ENCODE measurements at places on chromosomes 4 and X.

GRCh38 chrX:127888767-127889166, 163.4 kb downstream of the ACTRT1 start:
- DNase-seq, result no peak

DNA sequence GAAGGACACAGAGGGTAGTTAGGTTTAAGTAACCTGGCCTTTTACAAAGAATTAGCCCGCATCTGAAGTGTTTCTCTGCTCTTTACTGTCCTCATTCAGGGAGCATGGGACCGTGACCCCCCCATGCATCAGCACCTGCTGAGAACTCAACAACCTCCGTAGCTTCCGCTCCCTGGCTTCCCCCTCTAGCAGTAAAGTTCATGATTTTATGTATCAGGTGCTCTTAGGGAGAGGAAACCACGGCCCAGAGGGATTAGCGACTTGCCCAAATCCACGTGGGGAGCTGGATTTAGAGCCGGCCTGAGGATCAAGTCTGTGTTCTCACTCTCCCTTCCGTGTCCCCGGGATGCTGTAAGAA, 284.6 kb upstream of the GATB start:
- DNase-seq, result no peak

DNA sequence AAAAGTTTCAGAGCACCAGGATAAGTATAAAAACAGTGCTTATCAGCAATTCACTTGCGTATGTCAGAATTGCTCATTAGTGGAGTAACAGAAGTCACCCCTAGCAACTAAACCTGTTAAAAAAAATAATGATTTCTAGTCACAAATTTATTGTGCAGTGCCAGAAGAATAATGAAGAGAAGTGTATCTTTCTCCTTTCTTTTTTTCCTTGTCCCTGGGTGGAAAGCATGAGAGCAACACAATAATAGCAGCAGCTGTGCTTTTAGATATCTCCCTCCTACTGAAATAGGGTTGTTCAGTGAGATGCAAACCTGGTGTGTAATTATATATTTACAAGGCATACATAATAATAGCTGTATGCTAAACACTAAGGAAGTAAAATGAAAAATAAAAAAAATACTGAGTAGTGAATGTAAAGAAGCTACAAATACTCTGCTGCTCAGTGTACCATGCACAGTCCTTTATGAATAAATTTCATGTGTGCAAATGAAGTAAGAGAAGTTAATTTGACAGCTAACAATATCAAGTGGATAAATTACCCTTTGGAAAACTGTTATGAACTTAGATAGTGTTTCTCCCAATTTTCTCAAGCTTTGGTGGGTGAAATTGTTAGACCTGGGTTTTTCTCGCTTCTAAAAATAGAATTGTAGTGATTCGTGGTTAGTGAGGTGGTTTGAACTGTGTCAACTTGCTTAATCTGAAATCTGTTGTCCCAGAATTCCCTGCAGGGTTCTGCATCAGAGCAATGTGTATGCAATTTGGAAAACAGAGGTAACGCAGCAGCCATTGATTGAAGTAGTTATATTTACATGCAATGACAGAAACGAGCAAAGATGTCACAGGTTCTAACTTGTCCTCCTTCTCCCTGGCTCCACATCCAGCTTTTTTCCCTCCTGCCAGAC, 125.7 kb upstream of the NDST3 start:
- DNase-seq, result no peak

- peak; percentile 58 for DNase-seq
Measured at GRCh38 chrX:153763989-153764755, at the start of gene PLXNB3. Gene PLXNB3 (plus strand): TSS chrX:153764249. CDS start chrX:153765536, 1,287 bp downstream.

GRCh38 chrX:67044029-67044653, 405.3 kb upstream of the EDA2R start:
- no peak for DNase-seq

GRCh38 chr4:183770906-183771305, 111.8 kb downstream of the TRAPPC11 start:
- DNase-seq, result no peak

GRCh38 chrX:39627257-39627656, 470.5 kb downstream of the BCOR start:
- DNase-seq, result no peak

DNA sequence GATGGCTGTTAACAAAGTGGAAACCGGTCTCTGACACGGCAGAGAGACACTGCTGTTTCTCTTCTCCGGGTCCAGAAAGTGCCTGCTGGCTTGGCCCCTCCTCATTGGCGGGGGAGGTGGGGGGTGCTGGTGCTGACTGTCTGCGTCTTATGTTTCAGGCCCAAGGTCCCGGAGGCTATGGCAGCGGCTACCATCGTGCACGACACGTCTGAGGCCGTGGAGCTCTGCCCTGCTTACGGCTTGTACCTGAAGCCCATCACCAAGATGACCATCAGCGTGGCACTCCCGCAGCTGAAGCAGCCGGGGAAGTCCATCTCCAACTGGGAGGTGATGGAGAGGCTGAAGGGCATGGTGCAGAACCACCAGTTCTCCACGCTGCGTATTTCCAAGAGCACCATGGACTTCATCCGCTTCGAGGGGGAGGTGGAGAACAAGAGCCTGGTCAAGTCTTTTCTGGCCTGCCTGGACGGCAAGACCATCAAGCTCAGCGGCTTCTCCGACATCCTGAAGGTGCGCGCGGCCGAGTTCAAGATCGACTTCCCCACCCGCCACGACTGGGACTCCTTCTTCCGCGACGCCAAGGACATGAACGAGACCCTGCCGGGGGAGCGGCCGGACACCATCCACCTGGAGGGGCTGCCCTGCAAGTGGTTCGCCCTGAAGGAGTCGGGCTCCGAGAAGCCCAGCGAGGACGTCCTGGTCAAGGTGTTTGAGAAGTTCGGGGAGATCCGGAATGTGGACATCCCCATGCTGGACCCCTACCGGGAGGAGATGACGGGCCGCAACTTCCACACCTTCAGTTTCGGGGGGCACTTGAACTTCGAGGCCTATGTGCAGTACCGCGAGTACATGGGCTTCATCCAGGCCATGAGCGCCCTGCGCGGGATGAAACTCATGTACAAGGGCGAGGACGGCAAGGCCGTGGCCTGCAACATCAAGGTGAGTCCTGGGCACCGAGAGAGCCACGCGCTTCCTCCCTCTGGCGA, 2.2 kb downstream of the AKAP17A start:
- no peak for DNase-seq

DNA sequence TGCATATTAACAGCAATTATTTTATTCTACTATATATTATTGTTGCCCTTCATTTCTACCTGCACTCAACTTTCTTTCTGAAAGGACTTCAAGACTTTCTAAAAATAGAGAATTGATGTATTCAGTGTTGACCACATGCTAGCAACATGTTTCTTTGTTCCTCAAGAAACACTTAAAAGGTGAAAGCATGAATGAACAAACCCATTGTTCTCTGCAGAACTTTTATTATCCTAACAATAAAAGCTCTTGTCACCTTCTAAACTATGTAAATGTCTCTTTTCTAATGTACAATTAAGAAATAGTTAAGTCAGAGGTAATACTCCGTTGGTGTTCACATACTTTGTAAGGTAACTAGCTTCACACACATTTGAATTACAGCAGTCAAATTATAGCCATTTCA, 638.7 kb downstream of the FSTL5 start:
- DNase-seq, result no peak

Data from stimulated activated CD8-positive, alpha-beta memory T cell treated with anti-CD3 and anti-CD28 coated beads, Interleukin-7, amount 100 ng/mL, for 4 hours (primary cell).